H54 (cell line): ENCODE measurements at places on chromosomes 2 and 18.

DNA sequence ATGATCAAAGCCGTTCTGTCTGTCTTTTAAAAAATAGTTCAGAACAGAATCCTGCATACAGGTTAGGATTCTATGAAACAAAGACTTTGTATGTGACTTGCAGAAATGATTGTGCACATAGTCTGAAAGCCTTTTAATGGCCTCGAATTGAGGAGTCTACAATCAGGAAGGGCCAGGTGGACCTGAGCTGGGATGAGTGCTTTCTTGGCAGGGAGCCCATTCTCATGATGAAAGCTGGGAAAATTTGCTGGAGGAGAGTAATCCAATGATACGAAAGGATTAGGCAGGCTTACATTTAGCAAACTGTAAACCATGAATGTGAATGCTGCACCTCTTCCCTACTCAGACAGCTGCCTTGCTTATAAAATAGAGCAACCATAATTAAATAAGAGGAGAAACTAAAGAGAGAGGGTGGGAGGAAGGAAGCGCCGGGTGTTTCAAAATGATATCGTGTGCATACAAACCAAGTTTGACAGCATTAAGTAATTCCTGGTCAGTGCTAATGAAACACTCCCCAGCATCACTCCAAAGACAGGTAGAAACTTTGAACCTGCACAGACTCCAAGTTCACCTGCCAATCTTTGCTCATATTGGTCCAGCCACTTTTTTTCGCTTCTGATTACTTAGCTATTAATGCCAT is 23.7 kb upstream of the CXCR4 start:
- no peak for DNase-seq

- DNase-seq: no peak
Observed at GRCh38 chr2:51014759-51015158, 17.2 kb downstream of the NRXN1 start.

DNA sequence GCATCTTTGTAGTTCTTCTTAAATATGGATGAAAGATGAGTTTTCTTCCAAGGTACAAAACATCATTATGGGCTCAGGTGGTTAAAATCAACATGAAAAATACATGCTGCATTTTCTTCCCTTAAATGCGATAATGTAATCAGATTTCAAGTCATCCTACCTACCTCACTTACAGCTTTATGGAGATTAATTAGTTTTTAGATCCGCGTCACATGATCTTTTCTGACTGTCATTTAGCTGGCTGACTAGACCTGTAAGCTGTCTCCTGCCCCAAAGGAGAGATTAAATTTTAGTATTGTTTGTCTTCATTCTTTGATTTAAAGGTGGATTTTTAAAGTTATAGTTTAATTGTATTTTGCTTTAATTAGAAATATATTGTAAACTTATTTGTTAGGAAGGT is 678.0 kb upstream of the ZEB2 start:
- no peak for DNase-seq

- no peak for DNase-seq
Observed at GRCh38 chr2:79950526-79950925, 354.0 kb downstream of the LRRTM1 start.
